ENCODE measurements at places on chromosomes 7 and 10. TPM values are rescaled to one million over a fixed set of nuclear protein-coding genes. Genes with fewer than 3 reads are reported as not detected.
A peak's percentile ranks its signal among the peaks of the same experiment; 100 is the strongest.

FGFR2 gene
- not detected for total RNA-seq

UBN2 gene
- 7.6 TPM for total RNA-seq

DNA sequence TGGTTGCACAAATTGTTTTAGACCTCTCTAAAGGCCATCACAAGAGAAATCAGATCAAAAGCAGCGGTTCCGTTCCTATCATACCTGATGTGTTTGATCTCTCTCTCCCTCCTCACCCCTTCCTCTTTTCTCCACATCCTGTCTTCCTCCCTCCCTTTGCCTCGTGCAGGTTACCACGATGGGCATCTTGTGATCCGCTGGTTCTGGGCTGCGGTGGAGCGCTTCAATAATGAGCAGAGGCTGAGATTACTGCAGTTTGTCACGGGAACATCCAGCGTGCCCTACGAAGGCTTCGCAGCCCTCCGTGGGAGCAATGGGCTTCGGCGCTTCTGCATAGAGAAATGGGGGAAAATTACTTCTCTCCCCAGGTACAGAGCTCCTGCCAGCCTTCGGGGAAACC is 28.5 kb upstream of the STK17A start:
- peaks cover 20% of the 10 kb centered on the region for H3K4me1 ChIP-seq
- peak; percentile 23 for DNase-seq
- peak overlapping the region; percentile 48 for H3K27ac ChIP-seq
- no peak overlapping the region for H3K4me3 ChIP-seq
- H3K27me3 ChIP-seq = peaks cover 3% of the 10 kb centered on the region

- no peaks in the 10 kb centered on the region for H3K36me3 ChIP-seq
- no peak overlapping the region for H3K27ac ChIP-seq
- peaks cover 10% of the 10 kb centered on the region for H3K4me1 ChIP-seq
- no peaks in the 10 kb centered on the region for H3K27me3 ChIP-seq
- H3K4me3 ChIP-seq = no peak overlapping the region
Measured at GRCh38 chr10:128035557-128035973, 90.7 kb downstream of the MKI67 start.

DNA sequence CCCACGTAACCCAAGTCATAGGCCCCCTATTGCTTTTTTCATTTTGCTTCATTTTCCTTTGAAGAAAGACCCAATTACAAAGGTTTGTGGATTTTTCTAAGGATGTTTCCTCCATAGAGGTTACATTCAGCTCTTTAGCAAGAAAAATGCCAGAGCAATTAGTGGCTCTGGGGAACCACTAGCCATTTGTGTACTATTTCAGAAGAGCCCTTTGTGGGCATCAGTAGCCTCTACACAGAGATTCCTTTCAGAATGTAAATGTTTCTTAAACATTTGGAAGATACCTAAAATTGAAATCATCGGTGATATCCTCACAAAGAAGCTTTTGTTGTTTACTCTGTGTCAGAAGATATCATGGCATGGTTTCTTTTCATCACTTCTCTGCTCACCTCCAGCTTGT is 291.0 kb upstream of the KMT2E start:
- no peak for DNase-seq
- H3K27me3 ChIP-seq = peaks cover 2% of the 10 kb centered on the region
- H3K27ac ChIP-seq = no peak overlapping the region
- H3K36me3 ChIP-seq = no peaks in the 10 kb centered on the region
- H3K4me1 ChIP-seq = no peaks in the 10 kb centered on the region

- DNase-seq = no peak
- H3K36me3 ChIP-seq = no peaks in the 10 kb centered on the region
- no peaks in the 10 kb centered on the region for H3K4me1 ChIP-seq
- H3K27ac ChIP-seq = no peak overlapping the region
- H3K4me3 ChIP-seq = no peak overlapping the region
Measured at GRCh38 chr7:114209968-114210367, 204.6 kb upstream of the FOXP2 start.

- no peaks in the 10 kb centered on the region for H3K27me3 ChIP-seq
- H3K4me1 ChIP-seq = no peaks in the 10 kb centered on the region
- H3K4me3 ChIP-seq = no peak overlapping the region
- no peak overlapping the region for H3K27ac ChIP-seq
- no peak for DNase-seq
Measured at GRCh38 chr7:149353739-149354504, 91.9 kb downstream of the ZNF783 start.

DNA sequence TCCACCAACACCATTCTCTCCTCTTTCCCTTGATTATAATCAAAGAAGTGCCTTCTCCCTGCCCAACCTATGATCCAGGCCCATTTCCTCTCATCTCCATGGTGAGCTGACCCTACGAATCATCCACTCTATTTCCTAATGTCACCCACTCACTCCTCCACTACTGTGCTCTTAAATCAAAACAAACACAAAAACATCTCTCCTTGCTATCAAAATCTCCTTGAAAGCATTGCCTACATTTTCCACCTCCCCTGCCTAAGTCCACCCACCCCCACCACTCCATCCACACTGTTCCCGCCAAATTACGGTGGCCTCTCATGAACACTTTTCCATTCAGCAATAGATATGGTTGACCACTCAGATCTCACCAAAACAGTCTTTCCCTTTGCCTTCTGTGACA is 5.3 kb downstream of the DYDC1 start:
- H3K4me3 ChIP-seq = no peak overlapping the region
- H3K36me3 ChIP-seq = no peaks in the 10 kb centered on the region
- no peak overlapping the region for H3K27ac ChIP-seq
- peaks cover 2% of the 10 kb centered on the region for H3K4me1 ChIP-seq
- DNase-seq = no peak

DNA sequence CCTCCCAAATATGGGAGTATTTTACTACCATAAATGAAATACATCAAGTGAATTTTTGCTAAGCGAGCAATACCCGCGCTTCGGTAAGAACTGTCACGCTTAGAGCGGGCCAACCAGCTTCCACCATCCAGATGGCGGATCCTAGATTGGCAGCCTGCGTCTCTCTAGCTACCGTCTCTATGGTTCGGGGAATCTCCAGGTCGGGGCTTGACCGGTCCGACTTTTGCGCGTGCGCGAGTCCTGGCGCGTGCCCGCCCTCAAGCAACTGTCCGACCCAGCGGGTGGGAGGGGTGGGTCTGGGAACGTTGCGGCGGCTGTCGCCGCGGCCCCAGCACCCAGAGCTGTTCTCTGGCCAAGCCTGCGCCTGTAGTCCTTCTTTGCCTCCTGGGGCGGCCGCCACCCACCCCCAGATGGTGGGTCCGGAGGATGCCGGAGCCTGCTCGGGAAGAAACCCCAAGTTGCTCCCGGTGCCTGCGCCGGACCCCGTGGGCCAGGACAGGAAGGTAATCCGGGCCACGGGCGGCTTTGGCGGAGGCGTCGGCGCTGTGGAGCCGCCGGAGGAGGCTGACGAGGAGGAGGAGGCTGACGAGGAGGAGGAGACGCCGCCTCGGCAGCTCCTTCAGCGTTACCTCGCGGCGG is at the start of gene TBC1D12:
TBC1D12 (plus strand) TSS at position 338 of the 639 bp plus-strand sequence; CDS start at position 411, 73 bp downstream.
- peaks cover 5% of the 10 kb centered on the region for H3K4me1 ChIP-seq
- no peak within 1 kb of the TSS for H3K27ac ChIP-seq
- DNase-seq = peak; percentile 38
- H3K27me3 ChIP-seq = peaks cover 46% of the 10 kb centered on the region

GRCh38 chr10:132810141-132810806 is 24.3 kb upstream of the NKX6-2 start:
- no peaks in the 10 kb centered on the region for H3K27me3 ChIP-seq
- H3K36me3 ChIP-seq = no peaks in the 10 kb centered on the region
- H3K4me3 ChIP-seq = no peak overlapping the region
- no peaks in the 10 kb centered on the region for H3K4me1 ChIP-seq
- H3K27ac ChIP-seq = no peak overlapping the region

DNA sequence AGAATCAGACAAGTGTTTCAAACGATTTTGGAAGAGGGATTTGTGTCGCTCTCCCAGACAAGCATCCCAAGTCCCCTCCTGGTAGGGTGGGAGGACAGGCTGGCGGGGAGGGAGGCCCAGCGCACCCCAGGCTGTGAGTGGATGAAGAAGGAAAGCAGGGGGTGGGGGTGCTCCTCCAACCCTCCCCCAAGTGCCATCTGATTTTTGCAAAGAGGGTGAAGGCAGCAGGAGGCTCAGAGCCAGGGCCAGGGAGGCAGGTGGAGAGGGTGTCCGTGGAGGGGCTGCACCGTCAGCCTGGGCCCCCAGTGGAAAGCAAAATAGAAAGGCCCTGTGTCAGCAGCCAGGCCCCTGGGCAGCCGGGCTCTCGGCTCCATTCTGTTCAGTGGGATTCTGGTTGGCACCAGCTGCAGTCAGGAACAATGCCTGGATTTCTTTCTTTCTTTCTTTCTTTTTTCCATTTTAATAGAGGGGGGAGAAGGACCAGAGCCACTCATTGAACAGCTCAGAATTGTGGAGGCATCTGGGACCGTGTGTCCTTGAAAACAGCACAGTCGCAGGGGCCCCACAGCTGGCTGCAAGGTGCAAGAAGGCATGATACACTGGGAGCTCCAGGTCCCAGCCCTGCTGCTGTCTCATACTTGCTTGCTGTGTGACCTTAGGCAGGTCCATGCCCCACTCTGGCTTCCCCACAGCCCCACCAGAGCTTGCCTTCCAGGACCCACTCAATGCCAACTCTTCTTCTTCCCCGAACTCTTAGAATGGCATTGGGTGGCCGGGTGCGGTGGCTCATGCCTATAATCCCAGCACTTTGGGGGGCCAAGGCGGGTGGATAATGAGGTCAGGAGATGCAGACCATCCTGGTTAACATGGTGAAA is 7.1 kb upstream of the ZMIZ1 start:
- DNase-seq = no peak
- H3K36me3 ChIP-seq = no peaks in the 10 kb centered on the region
- peaks cover 23% of the 10 kb centered on the region for H3K4me1 ChIP-seq
- no peak overlapping the region for H3K4me3 ChIP-seq
- H3K27me3 ChIP-seq = no peaks in the 10 kb centered on the region
- H3K27ac ChIP-seq = no peak overlapping the region

- no peaks in the 10 kb centered on the region for H3K36me3 ChIP-seq
- DNase-seq = peak; percentile 12
- peaks cover 4% of the 10 kb centered on the region for H3K4me1 ChIP-seq
- H3K27ac ChIP-seq = no peak overlapping the region
- H3K4me3 ChIP-seq = no peak overlapping the region
Measured at GRCh38 chr10:98006266-98006665, 24.2 kb downstream of the CRTAC1 start.

GRCh38 chr10:69048103-69048502 is 39.8 kb upstream of the SRGN start:
- peaks cover 55% of the 10 kb centered on the region for H3K4me1 ChIP-seq
- H3K27ac ChIP-seq = peak overlapping the region; percentile 67
- no peaks in the 10 kb centered on the region for H3K36me3 ChIP-seq
- peak; percentile 69 for DNase-seq
- no peaks in the 10 kb centered on the region for H3K27me3 ChIP-seq

- H3K36me3 ChIP-seq = no peaks in the 10 kb centered on the region
- peak; percentile 76 for DNase-seq
- H3K27ac ChIP-seq = no peak overlapping the region
Measured at GRCh38 chr7:74026903-74027682, 880 bp upstream of the ELN start.

DNA sequence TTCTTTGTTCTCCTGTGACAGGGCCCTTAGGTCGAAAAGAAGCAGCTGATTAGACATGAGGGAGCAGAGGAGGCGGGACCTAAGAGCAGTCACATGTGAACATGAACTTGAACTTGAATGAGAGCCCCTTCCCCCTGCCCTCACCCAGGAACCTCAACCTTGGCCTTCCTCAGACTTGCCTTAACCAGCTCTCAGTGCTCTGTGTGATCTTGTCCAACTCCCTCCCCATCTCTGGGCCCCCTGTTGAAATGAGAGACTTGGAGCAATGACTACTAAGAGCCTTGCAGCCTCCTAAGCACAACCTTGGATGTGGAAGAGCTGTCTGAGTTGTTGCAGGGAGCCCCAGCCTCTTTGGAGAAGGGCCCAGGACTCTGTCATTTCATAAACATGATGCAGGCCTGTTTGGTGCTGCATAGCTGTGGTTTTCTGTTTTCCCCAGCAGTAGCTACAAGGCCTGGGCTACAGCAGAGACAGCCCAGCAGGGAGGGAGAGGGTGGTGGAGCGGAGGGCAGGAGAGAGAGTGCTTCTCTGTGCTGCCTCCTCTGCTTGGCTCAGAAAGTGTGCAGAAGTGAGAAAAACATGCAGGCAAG is 123.9 kb upstream of the ZMIZ1 start:
- DNase-seq = no peak
- H3K27ac ChIP-seq = no peak overlapping the region

All from activated CD8-positive, alpha-beta T cell treated with anti-CD3 and anti-CD28 coated beads for 36 hours (primary cell).